Naive thymus-derived CD4-positive, alpha-beta T cell (primary cell): ENCODE measurements at places on chromosomes 13 and 19.

GRCh38 chr13:73922493-73923393, 211.5 kb downstream of the KLF12 start:
- DNase-seq = no peak

DNA sequence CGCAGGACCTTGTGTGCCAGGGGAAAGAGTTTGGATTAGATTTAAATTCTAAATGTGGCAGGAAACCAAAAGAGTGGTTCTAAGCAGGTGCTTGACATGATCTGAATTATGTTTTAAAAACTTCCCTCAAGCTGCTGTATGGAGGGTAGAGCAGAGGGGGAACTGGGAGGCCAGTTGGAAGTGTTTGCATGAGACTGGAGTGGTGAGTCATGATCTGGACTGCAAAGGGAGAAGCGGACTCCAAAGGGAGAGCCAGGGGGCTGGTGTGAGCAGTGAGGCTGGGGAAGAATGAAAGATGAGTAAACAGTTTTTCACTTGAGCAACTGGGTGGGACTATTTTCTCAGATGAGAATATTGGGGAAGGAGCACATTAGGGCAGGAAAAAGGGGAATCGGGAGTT, 206.1 kb downstream of the DNAJC15 start:
- no peak for DNase-seq

GRCh38 chr19:5507065-5507909, 52.1 kb downstream of the ZNRF4 start:
- DNase-seq = no peak

GRCh38 chr19:44795398-44795987, 13.4 kb upstream of the BCAM start:
- no peak for DNase-seq

DNA sequence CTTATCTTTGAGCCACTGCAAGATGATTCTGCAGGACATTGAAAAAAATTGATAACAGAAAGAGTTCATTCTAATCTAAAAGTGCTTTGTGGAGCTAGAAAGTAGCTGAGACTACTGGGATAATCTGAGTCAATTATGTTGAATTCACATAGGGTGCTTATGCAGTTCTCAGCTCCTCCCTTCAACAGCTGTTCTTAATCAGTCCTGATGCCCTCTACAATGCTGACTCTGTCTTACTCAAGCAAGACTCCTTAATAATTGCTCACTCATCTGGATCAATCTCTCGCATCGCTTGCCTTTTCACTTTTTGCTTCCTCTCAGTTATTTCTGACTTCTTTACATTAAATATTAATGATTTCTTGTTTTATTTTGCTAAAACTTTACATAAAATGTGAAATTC, 182.1 kb downstream of the PCDH17 start:
- no peak for DNase-seq

- no peak for DNase-seq
Observed at GRCh38 chr13:41970918-41971317, 10.0 kb upstream of the VWA8 start.

- no peak for DNase-seq
Observed at GRCh38 chr19:13083008-13083404, 19.7 kb downstream of the LYL1 start.

GRCh38 chr19:48553676-48554384, 1.9 kb downstream of the SULT2B1 start:
- DNase-seq = no peak

DNA sequence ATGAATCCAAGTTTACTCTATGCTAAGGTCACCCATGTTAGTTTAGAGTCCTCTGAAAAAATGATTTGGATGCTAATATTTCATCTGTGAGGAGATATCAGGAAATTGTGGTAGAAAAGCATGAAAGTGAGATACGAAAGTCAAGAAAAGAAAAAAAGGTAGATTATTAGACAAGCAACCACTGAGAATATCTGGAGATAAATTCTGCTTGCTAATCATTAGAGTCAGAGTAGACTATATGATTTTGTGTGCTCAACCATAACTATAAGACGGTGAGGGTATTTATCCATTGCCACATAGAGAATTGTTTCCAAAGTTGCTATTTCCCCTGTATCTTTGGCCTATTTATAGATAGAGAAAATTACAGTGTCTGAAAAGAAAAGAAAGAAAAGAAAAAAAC, 706.7 kb downstream of the SLITRK5 start:
- no peak for DNase-seq

- no peak for DNase-seq
Observed at GRCh38 chr13:40876020-40876738, 86.8 kb downstream of the SLC25A15 start.

DNA sequence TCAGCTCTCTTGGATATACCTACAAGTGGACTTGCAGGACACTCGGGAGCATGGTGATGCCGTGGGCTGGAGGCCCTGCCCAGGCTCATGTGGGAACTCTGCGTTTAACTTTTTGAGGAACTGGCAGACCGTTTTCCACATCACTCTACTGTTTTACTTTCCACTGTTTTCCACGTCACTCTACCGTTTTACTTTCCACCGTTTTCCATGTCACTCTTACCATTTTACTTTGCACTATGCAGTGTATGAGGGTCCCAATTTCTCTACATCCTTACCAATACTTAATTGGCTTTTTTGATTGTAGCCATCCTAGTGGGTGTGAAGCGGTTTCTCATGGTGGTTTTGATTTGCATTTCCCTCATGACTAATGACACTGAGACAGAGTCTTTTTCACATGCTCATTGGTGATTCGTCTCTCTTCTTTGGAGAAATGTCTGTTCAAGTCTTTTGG, 40.5 kb downstream of the GATAD2A start:
- no peak for DNase-seq

DNA sequence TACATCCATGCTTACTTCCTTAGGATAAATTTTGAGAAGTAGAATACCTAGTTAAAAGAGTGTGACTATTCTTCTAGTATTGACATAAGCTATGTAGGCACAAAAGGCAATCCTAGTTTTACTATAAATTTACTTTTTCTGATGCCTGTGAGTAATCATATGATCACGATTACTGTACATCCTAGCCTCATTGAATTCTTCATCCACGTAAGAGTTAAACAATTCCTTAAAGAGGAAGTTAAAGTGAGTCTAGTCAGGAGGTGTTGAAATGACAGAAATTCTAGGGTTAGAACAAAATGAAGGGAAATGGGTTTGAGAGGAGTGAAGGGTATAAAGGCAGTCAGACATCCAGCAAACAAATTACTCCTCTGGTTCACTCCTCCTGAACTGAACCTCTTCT, at the start of gene ACOD1:
Gene ACOD1 (plus strand): TSS at position 363 of the 400 bp plus-strand sequence. CDS start 48 bp downstream, outside the sequence.
- DNase-seq = no peak

- DNase-seq = no peak
Observed at GRCh38 chr13:94232956-94233355, 246.5 kb downstream of the DCT start.

GRCh38 chr19:17580470-17581144, 25.2 kb downstream of the COLGALT1 start:
- DNase-seq = no peak

DNA sequence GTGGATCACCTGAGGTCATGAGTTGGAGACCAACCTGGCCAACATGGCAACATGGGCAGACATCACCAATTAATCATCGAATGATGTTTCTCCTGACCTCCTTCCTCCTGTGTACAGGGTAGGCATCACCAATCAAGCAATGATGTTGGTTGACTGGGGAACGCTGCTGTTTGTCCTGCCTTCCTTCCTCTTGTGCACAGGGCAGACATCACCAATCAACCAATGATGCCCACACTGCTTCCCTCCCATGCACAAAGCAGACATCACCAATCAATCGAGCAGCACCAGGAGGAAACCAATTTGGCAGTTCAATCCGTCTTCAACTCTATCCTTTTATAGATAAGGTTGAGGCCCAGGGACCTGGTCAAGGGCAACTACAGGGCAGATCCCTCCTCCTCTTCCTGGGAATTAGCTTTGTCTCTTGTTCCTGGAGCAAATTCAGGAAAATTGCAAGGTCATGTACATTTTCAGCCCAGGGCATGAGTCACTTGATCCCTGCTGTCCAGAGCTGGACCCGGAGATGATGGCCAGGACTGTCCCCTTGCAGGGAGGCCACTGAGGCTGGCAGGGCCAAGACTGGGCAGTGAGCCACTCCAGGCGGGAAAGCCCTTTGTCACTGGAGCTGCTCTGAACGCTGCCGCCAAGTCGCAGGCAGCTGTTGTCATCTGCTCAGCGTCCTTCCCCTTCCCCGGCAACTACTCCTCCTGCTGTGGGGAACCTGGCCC, 5.3 kb upstream of the CSNK1G2 start:
- DNase-seq = no peak

DNA sequence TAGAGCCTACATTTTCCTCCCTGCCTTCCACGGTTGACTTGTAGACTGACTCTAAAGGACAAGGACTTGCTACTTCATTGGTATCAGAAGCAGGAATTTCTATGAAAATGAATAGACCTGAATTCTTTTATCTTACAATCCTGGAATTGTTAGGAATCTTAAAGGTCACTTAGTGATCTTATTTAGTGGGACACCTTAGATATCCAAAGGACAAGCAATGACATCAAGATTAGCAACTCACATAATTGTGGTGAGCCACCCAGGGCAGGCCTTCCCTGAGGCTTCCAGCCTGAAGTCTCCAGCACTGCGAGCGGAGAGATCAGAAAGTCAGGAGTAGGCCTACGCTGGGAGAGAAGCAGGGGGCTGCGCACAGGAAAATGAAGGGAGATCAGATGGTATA, 37.8 kb downstream of the KLF5 start:
- no peak for DNase-seq
